Chondrocyte (in vitro differentiated cells): ENCODE measurements at places on chromosomes 3 and 15. TPM values are rescaled to one million over a fixed set of nuclear protein-coding genes. Genes with fewer than 3 reads are reported as not detected.

GRCh38 chr3:125641891-125642290, 46.6 kb upstream of the OSBPL11 start:
- no peak for DNase-seq

GRCh38 chr3:59538753-59539432, 489.1 kb upstream of the CFAP20DC start:
- no peak for DNase-seq

- DNase-seq = no peak
Observed at GRCh38 chr3:8822141-8822540, 52.7 kb upstream of the OXTR start.

- no peak for DNase-seq
Observed at GRCh38 chr3:188729422-188729821, 442.3 kb upstream of the TPRG1 start.

DNA sequence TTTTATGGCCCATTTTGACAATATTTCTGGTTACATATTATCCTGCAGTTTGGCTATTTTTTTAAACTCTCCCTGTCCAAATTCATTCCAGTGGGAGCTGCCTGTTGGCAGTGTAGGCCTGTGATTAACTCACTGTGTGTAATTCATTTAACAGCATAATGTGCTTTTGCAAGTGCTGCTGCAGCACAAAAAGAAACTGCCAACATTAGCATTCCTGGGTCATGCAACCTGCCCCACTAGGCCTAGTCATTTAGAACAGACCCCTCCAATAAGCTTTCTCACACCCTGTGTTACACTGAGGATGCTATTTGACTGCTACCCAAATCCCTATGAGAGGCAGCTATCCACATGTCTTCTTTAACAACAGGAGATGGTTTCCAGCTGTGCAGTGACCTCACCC, 251.2 kb upstream of the UBE2E2 start:
- DNase-seq = no peak

DNA sequence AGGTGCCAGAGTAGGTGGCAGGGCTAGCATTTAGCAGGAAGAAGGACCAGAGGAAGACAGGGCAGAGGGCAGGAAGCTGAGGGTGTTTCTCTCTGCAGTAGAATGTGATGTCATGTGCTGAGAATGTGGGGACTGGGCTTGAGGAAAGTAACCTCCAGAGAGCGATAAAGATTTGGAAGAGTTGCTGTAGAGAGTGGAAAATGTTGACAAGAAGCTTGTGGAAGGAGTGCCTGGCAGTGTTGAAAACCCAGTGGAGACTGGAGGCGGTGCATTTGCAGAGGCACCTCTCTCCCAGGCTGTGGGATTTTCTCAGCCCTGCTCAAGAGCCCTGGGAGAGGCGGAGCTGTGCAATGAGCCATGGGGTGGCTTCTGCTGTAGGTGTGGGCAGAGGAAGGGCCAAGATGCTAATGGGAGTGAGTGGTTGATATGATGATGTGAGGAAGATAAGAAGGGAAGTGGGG, 54.8 kb downstream of the MESD start:
- DNase-seq = peak; percentile 11

The ALDH1A2 gene
- 0.54 to 0.63 TPM in 2 of 3 replicates, not detected in the other for total RNA-seq

GRCh38 chr3:15522016-15522415, 510 bp upstream of the COLQ start:
- DNase-seq = no peak
